ENCODE measurements at places on chromosomes 7 and 10.

DNA sequence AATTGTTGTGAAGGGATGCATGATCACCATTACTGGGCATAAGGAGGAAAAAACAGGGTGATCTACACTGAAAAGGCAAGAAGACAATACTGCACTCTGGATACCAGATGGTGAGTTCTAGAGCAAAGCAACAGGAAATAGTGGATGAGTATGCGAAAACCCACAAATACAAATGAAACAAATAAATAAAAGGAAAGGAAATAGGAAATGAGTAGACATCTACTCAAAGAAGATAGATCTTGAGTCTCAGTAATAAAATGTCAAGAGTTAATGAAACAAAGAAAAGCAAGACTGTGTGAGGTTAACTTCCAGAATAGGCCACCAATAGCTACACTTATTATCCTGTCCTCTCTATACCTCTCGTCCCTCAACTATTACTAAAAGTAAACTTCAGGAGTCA, 11.7 kb downstream of the ORC5 start:
- DNase-seq = no peak

DNA sequence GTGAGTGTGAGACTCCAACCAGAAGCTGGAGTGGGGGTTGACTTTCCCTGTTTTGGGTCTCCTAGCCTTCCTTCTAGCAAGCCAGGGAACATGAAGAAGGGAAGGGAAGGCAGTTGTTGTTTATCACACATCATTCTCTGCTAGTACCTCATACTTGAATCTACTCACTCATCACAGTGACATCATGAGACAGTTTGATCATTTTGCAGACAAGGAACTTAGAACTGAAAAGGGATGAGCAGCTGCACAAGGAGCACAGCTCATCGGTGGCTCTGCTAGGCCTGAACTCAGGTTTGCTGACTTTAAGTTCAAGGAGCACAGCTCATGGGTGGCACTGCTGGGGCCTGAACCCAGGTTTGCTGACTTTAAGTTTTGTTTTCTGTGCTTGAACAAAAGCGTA, 19.2 kb downstream of the PRXL2A start:
- DNase-seq = no peak

GRCh38 chr10:130022511-130023299, 58.6 kb upstream of the EBF3 start:
- no peak for DNase-seq

DNA sequence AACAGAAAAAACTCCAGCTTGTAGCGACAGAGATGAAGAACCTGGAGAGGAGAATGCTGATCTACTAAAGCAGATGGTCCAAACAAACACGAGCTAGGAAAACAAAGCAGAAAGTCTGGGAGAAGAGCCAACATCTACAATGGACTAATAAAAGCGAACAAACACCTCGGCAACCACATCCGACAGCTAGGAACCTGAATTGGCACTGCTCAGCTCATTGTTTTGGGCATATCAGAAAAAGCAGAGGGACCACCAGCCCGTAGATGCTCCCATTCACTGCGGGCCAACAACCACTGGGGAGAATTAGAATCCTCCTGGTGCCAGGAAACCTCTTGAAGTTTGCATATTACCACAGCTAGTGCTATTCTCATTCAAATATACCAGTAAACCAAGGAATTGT, 204.7 kb downstream of the NXPH1 start:
- no peak for DNase-seq

- no peak for DNase-seq
Observed at GRCh38 chr7:192701-193480, 520 bp downstream of the FAM20C start.

DNA sequence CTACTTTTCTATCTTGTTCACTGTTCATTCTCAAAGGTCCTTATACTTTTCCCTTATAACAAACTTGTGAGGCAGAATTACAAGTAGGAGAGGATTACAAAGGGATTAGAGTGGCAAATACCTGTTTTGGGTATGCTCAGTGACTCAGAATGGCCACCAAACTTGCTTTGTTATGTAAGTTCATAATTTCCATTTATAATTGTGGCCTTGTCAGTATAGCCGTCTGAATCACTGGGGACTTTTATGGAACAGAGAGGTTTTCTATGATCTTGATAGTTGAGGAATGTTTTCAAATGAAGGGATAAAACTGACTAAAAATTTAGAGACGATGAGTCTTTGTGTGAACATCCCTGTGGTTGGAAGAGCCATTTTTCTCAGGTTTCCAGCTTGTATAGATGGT, 116.2 kb downstream of the SND1 start:
- DNase-seq = no peak
